ENCODE measurements at places on chromosomes 3 and 15.

DNA sequence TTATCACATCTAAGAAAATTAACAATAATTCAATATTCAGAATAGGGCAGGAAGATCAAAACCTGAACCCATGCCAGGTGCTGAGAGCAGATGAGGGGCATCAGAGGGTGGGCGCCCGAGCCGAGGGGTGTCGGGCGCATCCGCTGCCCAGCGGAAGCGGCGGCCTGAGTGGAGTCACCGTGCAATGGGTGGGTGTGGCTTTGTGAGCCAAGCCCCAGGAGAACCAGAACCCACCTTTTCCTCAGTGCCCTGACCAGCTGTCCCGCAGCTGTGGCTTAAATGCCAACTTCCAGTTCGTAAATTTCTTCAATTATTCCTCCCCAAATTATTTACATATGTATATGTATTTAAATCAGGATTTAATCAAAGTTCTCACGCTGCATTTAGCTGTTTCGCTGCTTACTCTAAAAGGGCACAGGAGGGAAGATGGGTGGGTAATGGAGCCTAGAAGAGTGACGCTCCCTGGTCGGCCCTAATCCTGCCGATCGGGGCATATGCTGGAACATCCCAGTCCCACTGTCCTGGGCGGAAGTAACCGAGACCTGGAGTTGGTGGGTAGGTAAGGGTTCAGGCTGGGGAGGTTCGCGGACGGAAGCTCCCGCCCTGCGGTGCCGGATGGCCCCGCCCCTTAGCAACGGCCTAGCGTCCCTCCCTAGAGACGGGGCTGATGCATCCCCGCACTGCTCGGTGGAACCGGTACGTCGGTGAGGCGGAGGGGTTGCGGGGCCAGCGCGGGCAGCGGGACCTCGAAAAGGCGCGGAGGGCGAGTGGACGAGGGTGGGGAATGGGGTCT, 1.3 kb downstream of the DNAH1 start:
- peak; percentile 59 for DNase-seq

GRCh38 chr3:117874028-117874690, 1160.5 kb downstream of the IGSF11 start:
- DNase-seq, result no peak

GRCh38 chr3:150348500-150348899, 59.6 kb upstream of the TSC22D2 start:
- DNase-seq, result no peak

DNA sequence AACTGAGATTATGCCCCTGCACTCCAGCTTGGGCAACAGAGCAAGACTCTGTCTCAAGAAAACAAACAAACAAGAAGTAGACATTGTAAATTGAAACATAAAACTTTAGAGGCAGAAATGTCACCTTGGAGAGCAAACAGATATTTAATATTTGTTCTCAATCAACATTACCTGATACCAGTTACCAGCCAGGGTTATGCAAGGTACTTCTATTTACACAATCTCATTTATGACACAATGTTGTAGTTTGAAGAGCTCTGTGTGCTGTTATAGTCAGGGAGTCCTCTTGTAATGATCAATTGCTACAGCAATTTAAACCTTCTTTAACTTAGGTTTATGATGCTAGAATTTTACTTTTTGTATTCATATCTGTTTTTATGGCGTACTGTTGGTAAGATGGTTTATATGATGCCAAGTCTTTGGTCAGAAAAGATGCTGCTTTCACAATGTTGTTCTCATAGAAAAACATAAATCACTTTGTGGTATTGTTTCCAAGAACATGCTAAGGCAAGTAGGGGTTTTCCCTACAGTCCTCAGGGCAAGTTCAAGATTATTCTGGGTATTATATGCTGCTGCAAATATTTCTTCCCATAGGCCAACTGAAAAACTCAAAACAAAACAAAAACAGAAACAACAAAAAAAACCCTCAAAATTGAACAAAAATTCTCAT, 173.5 kb downstream of the TNIK start:
- DNase-seq, result no peak

- no peak for DNase-seq
Measured at GRCh38 chr3:37310666-37311050, 136.3 kb upstream of the LRRFIP2 start.

DNA sequence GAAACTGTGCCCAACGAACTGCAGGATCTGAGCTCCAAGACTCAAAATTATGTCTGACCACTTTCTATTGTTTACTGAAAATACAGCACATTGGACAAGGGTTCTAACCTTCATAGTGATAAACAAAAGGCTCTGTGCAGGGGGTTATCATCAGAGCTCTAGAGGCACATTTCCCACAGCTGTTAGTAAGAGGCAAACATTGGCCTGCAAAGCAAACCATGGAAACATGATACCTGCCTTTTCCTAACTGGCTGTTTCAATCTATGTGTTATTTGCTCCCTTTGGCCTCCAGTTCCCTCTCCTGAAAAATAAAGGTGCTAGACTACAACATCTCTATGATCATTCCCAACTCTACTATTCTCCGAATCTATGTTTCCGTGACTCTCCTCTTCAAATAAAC, 159.7 kb upstream of the ARHGEF26 start:
- DNase-seq, result no peak

GRCh38 chr15:28019594-28020309, 79.4 kb downstream of the OCA2 start:
- no peak for DNase-seq

- no peak for DNase-seq
Measured at GRCh38 chr15:92733090-92733933, 77.7 kb upstream of the FAM174B start.

DNA sequence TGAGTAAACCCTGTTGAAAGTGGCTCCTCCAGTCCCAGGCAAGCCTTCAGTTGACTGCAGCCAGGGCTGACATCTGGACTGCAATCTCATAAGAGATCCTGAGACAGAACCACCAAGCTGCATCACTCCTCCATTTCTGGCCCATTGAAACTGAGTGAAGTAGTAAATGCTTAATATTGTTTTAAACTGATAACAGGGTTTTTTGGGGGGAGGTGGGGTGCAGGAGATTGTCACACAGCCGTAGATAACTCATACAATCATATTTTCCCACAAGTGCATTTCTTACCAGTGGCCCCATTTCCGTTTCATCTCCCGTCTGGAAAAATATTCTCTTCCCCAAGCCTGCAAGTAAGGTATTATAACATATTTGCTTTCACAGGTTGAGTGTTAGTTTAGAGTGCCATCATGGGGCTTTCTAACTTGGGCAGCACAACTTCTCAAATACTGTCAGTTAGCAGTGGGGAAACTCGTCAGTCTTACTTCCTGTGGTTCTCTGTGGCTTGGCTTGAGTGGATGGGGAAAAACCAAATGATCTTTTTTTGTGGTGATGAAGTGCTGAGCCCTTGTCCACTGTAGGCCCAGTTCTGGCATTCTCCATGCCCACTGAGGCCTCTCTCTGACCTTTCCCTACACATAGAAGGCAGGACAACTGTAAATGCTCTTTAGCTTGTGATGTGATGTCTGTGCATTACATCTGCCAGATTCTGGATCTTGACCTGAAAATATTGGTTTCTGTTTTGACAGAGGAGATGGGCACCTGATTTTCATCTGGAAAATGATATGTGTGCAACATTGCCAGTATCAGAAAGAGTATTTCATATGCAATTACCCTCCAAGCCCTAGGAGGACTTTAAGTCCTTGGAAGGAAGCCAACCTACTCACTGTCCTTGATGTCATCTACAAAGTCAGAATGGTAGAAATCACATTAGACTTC, 90.1 kb upstream of the BHLHE40 start:
- DNase-seq, result no peak

- no peak for DNase-seq
Measured at GRCh38 chr3:4793311-4793710, 185.9 kb upstream of the BHLHE40 start.

DNA sequence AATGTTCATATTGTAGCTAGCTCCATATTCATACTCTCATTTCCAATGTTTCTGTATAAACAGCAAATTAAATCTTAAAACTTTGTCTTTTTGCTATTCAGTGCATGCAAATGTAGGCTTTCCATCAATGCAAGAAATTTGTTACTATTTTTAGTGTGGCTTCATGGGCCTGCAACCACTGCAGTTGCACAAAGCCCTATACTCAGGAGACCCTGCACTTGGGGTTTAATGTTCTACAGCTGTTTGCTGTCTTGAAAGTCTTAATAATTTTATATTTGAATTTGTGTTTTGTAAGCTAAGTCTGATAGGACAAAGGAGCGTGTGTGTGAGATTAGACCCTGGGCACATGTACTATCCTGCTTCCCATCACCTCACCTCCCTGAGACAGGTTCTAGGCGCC, 9.6 kb downstream of the PYDC2 start:
- DNase-seq, result no peak

GRCh38 chr3:50885070-50885850, 210.5 kb downstream of the DOCK3 start:
- DNase-seq, result no peak

DNA sequence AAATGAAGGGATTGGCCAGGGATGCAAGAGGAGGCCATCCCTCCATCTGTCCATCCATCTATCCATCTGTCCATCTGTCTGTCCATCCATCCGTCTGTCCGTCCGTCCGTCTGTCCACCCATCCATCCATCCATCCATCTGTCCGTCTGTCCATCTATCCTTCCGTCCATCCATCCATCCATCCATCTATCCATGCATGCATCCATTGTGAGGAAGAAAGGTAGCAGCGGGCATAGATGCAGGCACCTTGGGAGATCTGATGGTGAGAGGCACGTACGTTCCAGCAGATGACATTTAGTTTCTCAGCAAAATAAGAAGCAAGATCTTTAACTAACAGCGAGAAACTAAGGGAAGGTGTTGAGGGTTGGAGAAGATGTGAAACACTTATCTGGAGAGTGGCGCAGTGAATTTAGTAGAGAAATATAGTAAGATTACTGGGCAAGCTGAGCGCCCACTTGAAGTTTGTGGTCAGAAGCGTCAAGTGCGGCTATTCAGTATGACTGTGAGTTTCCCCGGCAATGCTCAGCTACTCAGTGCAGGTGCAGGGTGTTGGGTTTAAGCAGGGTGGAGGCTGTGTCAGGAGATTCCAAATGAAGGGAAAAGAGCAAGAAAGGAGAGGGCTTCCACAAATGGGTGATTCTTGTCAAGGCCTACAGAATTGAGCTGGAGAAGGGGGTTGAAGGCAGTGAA, 22.4 kb upstream of the SRP14 start:
- no peak for DNase-seq

DNA sequence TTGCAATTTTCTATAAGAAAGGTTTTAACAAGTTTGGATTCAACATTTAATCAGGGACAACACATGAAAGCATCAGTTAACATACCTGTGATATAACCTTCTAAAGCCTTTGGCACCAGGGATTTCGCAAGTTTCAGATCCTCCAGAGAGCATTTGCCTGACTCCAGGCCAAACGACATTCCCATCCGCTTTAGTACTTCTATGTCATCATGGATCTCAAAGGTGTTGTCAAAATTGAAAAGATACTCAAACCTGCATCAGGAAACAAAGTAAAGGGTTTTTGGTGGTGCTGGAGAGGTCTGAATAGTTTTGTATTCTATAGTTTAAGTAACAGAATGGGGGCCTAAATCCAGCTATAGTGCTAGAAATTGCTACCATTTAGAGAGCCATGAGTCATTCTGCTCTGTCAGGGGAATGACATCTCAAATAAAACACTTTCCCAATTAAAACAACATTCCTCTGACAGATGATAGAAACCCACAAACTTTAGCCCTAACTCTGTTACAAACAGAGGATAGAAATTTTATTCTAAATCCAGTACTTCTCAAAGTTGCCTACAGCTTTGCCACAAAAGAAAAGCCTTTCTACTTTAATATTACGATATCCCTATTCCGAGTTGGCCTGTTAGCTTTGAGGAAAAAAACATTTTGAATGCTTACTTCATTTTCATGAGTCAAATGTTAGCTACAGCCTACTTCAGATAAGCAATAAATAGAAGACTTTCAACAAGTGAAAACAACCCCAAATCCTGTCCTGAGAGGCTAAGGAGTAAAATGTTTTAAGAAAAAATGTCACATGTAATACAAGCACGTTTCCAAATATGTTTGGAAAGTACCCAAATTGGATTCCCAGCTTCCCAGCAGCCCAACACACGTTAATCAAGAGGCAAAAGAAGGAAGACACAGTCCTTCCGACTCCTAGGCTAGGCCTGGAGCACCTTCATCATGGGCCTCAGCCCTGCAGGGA, 83.4 kb downstream of the ATP1B3 start:
- DNase-seq, result no peak

DNA sequence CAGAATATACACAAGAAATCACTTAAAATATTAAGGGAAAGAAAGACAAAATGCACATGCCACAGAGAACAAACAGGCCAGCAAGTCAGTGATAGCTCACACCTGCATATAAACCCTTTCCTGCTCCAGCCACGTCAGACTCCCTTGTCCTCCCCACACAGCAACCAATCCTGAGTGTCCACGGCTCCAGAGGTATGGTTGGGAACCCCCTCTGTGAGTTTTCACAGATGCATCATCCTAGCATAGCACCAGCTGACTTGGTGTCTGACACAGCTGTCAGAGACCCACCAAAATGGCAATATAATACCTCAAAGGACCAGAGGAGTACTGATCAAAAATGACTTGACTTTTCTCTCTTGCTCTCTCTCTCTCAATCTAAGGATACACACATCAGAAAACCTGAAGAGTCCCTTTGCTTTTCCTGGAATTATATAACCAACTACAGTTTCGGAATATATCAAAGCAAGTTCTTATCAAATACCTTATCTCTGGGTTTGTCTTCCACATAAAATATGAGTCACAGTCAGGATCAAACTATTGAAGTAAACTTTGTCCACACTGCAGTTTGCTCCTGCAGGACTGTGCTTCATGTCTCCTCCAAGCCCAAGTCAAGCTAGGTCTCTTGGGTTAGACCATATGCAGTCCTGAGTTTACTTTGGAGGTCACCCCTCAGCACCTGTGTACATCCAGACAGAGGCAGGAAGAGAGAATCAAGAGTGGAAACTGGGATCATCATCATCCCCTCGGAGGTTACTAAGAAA, 187.1 kb upstream of the THBS1 start:
- DNase-seq, result no peak

GRCh38 chr3:150077581-150078247, 107.0 kb upstream of the PFN2 start:
- DNase-seq, result no peak

- no peak for DNase-seq
Measured at GRCh38 chr3:194541483-194541882, 54.7 kb upstream of the ATP13A3 start.

- no peak for DNase-seq
Measured at GRCh38 chr3:18712713-18713576, 287.8 kb upstream of the SATB1 start.

DNA sequence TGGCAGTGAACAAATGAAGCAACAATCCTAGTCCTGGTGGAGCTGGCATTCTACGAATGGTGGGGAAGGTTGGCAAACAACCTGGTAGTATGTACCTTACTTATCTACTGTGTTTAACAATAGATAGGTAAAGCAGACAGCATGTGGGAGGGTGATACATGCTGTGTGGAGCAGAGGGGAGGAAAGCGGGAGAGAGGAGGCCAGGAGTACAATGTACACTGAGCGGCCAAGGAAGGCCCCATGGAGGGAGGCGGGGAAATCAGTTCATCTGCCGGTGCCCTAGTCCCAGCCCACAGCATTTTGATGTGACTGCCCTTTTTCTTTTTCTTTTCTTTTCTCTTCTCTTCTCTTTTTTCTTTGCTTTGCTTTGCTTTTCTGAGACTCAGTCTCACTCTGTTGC, 5.3 kb upstream of the RHCG start:
- DNase-seq, result no peak

All from T-helper 17 cell (primary cell).